AG20443 (cell line): ENCODE measurements at places on chromosomes 16 and 17.

- DNase-seq, result no peak
These were observed 81.3 kb upstream of the C16orf82 start for GRCh38 chr16:26985100-26986065.

DNA sequence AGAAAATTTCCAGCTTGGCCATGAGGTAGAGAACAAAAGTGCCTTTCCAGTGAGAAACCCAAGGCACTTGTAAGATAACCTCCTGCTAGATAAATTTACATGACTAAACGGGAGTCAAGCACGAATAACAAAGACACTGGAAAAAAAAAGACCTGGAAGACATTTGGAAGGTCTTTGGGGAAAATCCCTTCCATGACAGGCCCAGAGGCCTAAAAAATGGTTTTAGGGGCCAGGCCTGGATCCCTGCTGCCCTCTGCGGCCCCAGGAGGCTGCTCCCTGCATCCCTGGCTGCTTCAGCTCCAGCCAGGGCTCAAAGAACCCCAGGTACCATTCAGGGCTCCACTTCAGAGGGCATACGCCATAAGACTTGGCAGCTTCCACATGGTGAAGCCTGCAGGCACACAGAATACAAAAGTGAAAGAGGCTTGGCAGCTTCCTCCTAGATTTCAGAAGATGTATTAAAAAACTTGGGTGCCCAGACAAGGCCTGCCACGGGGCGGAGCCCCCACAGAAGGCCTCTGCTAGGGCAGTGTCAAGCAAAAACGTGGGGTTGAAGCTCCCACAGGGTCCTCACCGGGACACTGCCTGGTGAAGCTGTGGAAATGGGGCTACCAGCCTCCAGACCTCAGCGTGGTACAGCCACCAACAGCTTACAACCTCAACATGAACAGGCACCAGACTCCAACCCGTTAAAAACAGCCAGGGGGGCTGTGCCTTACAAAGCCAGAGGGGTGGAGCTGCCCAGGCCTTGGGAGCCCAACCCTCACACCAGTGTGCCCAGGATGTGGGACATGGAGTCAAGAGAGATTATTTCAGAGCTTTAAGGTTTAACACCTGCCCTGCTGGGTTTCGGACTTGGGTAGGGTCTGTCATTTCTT is 77.1 kb downstream of the SDK2 start:
- no peak for DNase-seq

GRCh38 chr17:69954241-69954925 is 120.6 kb upstream of the KCNJ16 start:
- DNase-seq, result no peak

- DNase-seq, result no peak
These were observed 16.6 kb upstream of the TXNDC11 start for GRCh38 chr16:11759163-11759834.

DNA sequence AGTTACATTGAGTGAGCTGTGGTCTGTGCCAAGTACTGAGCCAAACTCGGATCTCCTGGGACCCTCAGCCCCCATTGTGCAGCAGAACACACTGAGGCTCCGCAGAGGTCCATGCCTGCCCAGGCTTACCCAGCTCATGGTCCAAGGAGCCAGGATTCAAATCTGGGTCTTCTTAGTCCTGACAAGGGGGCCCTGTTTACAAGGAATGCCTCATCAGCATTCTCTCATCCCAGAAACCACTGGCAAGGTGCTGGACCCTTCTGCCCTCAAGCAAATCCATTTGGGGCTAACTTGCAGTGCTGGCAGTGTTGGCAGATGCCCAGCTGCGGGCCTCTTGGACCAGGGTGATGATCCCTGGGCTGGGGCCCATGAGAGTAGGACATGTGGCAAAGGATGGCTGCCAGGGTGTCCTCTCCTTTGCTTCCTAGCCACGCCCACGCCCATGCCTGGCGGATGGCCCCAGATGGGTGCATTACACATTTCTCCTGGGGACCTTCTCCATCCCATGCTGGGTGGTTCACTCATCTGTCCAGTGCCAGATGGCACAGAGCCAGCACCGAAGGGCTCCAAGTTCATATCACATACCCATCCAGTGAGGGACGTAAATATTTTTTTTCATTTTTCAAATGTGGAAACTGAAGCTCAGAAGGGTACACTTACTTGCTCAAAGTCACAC is 117.7 kb downstream of the CMIP start:
- no peak for DNase-seq

DNA sequence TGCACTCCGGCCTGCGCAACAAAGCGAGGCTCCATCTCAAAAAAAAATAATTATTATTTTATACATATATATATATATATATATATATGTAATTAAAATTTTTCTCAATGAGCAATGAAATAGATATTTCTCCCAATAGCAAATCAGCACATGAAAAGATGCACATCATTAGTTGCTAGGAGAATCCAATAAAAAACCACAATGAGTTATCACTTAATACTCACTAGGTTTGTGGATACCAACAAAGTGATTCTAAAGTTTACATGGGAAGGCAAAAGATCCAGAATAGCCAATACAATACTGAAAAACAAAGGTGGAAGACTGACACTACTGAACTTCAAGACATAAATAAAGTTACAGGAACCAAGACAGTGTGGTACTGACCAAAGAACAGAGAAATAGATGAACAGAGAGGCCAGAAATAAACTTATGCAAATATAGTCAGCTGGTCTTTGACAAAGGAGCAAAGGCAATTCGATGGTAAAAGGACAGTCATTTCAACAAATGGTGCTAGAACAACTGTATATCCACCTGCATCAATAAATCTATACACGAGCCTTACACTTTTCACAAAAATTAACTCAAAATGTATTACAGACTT is 13.6 kb downstream of the SMG6 start:
- DNase-seq, result peak; percentile 26

- DNase-seq, result no peak
These were observed 26.5 kb upstream of the AKTIP start for GRCh38 chr16:53529513-53529912.

GRCh38 chr17:1834380-1835149 is 4.8 kb downstream of the RPA1 start:
- no peak for DNase-seq

DNA sequence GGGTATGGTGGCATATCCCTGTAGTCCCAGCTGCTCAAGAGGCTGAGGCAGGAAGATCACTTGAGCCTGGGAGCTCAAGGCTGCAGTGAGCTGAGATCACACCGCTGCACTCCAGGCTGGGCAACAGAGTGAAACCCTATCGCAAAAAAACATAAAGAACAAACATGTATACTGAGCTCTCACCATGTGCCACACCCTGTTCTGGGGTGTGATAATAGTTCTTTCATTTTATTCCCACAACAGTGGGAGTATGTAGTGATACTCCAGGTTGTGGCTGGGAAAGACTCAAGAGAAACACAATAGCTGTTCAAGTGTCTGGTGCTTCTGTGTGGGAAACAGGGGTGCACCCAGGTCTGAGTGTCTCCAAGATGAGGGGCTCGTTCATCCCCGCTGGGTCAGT is 90.7 kb downstream of the SOCS1 start:
- DNase-seq, result no peak

DNA sequence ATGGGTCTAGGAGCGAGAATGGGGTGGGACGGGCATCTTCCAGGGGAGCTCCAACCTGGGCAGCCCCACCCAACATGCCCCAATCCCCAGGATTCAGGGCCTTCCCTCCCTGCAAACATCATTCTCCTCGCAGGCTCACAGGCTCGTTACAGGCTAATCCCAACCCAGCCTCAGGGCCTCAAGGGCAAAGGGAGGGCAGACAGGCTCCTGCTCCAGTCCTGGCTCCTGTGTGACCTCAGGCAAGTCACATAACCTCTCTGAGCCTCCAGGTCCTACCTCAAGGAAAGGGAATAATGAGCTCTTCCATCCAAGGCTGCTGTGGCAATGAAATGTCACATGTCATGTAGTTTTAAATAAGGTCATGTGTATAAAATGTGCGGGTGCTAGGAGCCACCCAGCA is 186.5 kb upstream of the TNRC6C start:
- DNase-seq, result no peak

DNA sequence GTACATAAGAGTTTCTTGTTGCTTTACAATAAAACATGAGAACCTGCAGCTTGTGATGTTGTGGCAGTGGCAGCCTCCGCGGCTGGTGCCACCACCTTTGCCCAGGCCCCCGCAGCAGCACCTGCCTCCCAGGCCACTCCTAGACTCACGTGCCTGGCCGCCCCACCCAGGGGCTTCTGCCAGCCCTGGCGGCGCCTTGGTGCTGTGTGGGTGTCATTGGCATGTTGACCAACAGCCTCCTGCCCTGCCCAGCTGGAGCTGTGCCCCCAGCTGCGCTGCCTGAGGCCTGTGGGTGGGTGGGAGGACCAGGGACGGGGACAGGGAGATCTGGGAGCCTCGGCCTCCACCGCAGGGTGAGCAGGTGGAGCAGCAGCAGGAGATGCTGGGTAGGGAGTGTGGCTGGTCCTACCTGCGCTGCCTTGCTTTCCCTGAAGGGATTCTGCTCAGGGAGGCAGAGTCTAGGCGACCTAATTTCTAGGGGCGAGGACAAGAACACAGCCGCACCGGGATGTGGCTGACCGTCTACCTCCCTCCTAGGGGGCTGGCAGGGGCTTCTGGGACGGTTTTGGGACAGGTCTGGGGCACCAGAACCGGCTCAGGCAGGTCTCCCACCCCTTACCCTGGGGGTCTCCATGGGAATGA is 428 bp upstream of the DNASE1L2 start:
- DNase-seq, result no peak

- peak; percentile 53 for DNase-seq
These were observed 7.0 kb downstream of the NOS2 start for GRCh38 chr17:27793168-27793905.

DNA sequence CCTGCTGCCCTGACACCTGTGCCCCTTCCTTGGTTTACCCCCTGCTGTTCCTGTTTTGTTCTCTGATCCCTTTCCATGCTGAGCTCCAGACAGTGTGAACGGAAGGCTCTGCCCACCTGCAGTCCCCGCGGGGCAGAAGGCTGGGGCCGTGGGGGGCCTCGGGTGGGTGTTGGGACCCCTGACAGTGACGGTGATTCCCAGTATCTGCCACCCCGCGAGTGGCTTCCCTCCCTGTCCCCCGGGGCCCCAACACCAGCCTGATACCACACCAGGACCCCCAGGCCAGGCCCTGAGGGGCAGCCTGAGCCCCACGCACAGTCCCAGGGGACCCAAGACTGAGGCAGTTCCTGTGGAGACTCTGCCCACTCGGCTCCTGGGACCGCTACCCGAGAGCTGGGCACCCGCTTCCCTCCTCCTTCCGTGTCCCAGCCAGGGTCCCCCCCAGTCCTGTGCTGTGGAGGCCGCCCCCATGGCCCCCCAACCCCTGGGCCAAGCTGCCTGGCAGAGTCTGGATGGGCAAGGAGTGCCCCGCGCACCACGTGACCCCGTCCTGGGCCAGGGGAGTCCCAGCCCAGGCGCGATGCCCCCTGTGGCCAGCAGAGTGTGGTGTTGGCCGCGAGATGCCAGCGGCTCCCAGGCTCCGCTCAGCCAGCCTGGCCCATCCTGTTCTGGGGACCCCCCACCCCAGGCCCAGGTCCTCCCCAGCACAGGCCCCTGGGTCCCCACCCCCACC is 10.0 kb upstream of the C1QTNF8 start:
- peak; percentile 95 for DNase-seq

GRCh38 chr17:57574040-57574513 is 171.0 kb downstream of the CCDC182 start:
- DNase-seq, result peak; percentile 65

GRCh38 chr16:85216522-85217375 is 104.5 kb upstream of the CIBAR2 start:
- no peak for DNase-seq

GRCh38 chr16:62335356-62335755 is 299.1 kb upstream of the CDH8 start:
- no peak for DNase-seq
